SK-N-SH (cell line): ENCODE measurements at places on chromosomes 1 and 21.

GRCh38 chr1:37978541-37978940 is 11.3 kb downstream of the SF3A3 start:
- DNase-seq: no peak

DNA sequence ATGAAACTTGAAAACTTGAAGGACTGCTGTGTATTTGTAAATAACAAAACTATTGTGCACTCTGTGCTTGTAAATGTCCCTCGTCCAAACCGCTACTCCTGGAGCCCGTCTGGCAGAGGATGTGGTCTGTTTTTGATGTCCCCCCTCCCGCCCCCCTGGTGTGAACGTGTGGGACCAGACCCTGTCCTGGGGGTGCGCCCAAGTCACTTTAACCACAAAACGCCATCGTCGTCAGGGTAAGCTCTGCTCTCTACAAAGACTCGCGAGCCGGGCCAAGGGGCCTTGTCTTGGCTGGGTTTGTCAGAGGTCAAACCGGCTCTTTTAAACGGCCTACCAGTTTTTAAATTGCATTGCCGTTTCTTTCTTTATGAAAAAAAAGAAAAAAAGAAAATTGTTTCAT is 87.4 kb upstream of the TMEM51 start:
- no peak for DNase-seq

DNA sequence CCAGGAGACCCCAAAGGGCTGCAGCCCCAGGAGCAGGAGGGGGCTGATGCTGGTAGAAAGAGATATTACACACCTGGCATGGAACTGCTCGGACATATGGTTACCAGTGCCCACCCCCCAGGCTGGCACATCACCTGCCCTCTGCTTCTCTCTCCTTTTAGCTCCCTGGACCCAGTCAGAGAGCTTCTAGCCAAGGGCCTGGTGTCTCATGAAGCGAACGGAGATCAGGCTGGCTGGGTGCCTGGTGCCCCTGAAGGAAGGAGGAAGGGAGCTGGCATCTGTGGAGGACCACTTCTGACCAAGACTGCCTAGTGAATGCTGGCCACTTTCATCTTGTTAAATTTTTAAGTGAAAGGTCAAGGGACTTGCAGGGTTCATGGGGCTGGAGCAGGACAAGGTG is 53.1 kb downstream of the FOXO6 start:
- no peak for DNase-seq

DNA sequence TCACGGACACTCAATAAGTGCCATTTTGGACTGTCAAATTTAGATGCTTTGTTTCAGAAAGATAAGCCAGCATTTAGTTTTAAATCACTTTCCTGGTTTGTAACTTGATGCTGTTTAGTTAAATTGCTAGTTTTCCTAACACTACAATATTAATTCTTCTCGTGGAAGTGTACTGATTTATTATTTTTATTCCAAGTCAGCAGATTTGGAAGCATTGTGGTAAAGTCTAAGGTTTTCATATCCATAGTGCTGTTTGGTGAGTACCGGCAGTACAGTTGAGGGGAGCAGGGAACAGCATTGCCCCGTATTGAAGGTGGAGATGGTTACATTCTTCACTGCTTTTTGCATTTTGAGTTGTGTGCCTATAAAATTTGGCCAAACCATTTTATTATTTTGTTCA is 36.3 kb downstream of the S100B start:
- no peak for DNase-seq

- DNase-seq: no peak
Measured at GRCh38 chr1:186231861-186232436, 143.1 kb downstream of the TPR start.

DNA sequence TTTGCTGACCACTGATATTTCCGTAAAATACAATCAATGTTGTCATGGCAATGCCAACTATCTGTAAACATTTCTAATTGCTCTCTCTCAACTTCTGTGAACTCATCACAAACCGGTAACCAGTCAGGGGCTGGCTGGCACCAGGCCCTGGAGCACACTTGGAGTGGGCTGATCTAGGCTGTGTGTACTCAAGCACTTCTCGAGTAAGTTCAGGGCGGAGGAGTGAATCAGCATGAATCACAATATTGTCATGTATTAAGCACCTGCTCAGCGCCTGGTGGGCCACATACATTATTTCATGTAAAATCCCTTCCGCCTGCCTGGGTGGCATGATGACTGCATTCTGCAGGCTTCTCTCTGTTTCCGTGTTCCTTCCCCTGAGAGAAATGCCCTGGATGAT is 212.4 kb downstream of the FOXD2 start:
- no peak for DNase-seq

DNA sequence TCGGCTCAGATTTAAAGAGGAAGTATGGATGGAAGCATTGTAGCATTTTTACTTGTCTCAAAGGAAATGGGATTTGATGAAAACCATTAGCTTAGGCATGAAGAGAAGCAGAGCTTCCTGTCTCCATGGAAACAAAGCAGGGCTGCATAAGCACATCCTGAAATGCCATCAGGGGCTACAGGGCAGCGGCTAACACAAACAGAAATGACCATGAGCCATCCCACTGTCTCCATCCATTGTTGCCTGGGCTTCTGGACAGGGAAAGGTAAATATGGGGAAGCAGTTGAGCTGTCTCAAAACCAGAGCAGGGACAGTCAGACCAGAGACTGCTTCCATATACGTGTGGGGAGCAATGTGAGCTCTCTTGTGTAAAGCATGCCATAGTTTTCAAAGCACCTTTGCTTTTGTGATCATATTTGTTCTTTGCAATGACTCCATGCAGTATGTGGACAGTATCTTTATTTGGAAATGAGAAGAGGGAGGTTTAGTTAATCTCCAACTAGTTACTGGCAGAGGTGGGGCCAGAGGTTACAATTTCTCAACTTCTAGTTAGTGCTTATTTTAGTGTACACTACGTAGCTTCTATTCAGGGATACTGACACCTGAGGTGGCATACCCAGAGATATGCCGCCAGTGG is 176.1 kb downstream of the CACNA1E start:
- peak; percentile 57 for DNase-seq

DNA sequence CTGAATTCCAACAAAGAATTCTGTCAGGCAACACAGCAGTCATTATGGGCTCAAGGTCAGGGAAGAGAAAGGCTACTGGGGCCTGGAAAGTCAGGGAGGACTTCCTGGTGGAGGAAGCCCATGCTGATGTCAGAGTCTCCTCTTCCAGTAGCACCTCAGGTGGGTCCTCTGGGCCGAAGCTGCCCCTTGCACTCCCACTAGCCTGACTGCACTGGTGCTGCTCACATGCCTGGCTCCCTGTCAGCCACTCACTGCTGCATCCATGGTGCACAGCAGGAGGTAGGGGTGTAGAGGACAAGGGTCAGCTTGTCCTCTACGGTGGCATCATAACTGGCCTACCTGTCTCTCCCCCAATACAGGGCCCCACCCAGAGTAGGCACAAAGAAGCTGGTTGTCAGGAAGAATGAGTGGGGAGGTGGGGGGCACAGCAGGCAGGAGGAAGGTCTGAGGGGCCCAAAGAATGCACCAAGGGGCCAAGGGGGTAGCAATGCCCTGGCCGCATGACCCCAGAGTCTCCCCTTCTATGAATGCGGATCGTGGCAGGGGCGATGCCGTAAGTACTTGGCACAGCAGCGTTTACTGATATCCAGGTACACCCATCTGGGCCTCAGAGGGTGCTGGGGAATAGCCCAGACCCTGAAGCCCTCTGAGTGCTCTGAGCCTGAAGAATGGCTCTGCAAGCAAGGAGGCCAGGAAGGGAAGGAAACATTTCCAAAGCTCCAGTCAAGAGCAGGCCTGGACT is 80.3 kb downstream of the GLIS1 start:
- no peak for DNase-seq

DNA sequence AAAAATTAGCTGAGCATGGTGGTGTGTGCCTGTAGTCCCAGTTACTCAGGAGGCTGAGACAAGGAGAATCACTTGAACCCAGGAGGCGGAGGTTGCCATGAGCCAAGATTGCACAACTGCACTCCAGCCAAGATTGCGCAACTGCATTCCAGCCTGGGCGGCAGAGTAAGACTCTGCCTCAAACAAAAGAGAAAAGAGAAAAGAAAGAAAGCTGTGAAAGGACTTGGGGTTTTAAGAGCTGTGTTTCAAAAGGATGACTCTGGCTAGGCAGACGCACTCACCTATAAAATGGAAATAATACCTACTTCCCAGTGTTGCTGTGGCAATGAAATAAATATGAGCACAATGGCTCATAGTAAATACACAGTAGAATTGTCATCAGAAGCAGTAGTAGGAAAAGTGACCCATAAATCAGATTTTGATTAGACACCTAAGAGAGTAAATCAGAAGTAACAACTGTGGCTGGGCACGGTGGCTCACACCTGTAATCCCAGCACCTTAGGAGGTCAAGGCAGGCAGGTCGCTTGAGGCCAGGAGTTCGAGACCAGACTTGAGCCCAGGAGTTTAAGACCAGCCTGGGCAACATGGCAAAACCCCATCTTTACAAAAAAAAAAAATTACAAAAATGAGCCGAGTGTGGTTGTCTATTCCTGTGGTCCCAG is 45.9 kb upstream of the PUM1 start:
- no peak for DNase-seq

- no peak for DNase-seq
Measured at GRCh38 chr1:101902199-101902598, 94.5 kb downstream of the OLFM3 start.

GRCh38 chr21:34878501-34878900 is 170.6 kb downstream of the RUNX1 start:
- DNase-seq: no peak

GRCh38 chr1:150928286-150928685 is 2.1 kb downstream of the SETDB1 start:
- no peak for DNase-seq

- no peak for DNase-seq
Measured at GRCh38 chr1:3227893-3228292, 158.9 kb downstream of the PRDM16 start.

DNA sequence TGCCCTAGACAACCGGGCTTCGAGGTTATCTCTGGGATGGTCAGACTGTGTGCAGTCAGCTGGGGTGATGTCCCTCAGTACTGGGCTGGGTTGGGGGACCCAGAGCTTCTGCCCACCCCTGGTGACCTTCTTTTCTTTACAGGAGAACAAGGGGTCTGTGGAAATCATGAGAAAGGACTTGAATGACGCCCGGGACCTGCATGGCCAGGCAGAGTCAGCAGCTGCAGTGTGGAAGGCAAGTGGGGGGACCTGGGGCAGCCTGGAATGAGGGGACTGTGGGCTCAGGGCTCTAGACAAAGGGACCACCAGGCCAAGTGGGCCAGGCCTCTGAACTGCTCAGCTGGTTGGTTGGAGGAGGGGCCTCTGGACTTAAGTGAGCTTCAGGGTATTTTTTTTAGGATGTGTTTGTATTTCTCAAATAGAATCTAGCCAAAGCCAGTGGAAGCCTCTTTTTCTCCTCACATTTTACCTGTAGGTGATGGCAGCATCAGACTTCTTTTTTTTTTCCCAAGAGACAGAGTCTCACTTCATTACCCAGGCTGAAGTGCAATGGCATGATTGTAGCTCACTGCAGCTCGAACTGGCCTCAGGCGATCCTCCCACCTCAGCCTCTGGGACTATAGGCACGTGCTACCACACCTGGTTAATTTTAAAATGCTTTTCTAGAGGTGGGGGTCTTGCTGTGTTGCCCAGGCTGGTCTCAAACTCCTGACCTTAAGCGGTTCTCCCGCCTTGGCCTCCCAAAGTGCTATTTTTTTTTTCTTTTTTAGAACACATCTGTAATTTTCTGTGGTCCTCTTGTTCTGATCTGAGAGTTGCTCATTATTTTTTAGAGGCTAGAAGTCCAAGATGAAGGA is 1.9 kb downstream of the RNF187 start:
- no peak for DNase-seq

GRCh38 chr1:241999026-241999425 is at the start of gene MAP1LC3C:
Gene MAP1LC3C (minus strand): TSS chr1:241999098. CDS start chr1:241999008, 90 bp downstream.
- no peak for DNase-seq

DNA sequence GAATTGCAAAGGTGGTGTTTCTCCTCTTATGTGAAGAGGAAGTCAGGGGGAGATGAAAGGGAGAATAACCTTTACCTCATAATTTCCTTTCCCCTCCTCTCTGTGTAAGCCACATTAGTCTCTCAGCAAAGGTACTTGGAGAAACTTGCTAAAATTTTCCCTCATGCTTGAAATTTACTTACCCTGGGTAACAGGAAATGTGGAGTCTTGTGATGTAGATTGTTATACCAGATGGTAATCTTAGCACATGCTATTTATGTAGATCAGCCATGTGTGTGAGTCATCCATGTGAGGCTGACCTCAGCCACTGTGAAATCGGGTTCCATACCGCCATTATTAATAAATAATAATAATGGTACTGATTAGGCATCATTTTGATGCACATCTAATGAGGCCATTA is 128.4 kb downstream of the TGFB2 start:
- no peak for DNase-seq

DNA sequence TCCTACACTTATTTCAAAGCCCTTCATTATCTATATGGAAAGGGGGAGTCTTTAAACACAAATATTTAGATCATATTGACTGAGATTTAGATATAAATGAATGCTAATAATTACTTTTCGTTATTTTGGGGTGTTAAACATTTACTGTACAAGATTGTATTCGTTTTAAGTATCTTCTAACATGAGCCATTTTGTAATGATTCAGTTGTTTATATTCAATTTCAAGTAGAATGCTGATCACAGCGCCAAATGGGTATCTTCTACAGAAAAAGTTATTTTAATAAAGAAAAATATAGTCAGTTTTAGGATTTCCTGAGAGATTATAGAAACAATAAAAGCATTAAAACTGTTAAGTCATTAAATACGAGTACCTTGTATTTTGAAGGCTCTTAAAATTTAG is 104.5 kb upstream of the HNRNPU start:
- no peak for DNase-seq

- DNase-seq: no peak
Measured at GRCh38 chr1:6392809-6393399, 663 bp downstream of the ACOT7 start.

- DNase-seq: no peak
Measured at GRCh38 chr1:228323401-228323800, 83.2 kb downstream of the TRIM11 start.

DNA sequence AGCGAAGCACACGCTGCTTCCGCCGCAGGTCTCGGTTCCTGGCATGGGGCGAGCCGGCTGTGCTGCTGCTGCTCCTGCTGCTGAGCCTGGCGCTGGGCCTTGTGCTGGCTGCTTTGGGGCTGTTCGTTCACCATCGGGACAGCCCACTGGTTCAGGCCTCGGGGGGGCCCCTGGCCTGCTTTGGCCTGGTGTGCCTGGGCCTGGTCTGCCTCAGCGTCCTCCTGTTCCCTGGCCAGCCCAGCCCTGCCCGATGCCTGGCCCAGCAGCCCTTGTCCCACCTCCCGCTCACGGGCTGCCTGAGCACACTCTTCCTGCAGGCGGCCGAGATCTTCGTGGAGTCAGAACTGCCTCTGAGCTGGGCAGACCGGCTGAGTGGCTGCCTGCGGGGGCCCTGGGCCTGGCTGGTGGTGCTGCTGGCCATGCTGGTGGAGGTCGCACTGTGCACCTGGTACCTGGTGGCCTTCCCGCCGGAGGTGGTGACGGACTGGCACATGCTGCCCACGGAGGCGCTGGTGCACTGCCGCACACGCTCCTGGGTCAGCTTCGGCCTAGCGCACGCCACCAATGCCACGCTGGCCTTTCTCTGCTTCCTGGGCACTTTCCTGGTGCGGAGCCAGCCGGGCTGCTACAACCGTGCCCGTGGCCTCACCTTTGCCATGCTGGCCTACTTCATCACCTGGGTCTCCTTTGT is 2.6 kb downstream of the TAS1R3 start:
- DNase-seq: no peak
